ENCODE measurements at places on chromosomes 4 and X.

DNA sequence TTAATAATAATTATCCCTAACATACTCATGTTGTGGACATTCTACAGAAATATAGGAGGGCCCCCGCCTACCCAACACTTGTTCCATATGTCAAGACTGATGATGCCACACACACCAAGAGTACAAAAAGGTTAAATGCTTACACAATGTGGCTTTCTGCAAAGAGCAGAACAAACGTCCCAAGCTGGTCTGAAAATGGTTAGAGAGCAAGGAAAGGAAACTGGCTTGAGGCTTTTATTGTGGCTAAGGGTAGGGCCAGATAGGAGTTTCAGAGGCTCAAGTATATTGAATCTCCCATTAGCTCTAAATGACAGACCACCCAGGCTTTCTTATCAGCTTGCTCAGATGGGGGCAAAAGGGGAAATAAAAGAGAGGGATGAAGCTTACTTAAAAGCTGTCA lies 134.1 kb upstream of the C1QTNF7 start:
- no peak for DNase-seq

DNA sequence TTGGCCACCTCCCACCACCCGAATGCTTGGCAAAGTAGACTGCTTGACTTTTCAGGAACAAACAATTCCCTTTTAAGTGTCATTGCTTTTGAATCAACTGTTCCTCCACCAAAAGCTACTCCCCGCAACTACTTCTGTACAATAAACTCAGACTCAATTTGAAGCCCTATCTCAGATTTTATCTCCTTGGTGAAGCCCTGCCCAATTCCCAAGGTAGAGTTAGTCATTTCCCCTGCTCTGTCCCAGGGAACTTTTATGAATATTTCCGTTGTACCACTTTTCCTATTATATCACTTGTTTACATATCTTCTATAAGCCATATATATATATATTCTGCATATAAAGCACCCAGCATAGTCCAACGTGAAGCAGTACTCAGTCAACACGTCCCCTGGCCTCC lies 102.8 kb downstream of the C4orf51 start:
- peak; percentile 36 for DNase-seq

GRCh38 chr4:165450871-165451270 lies 72.1 kb downstream of the CPE start:
- DNase-seq, result no peak

GRCh38 chrX:93420525-93421082 lies 252.8 kb downstream of the NAP1L3 start:
- DNase-seq, result no peak

GRCh38 chr4:48681856-48682255 lies 98.2 kb downstream of the FRYL start:
- peak; percentile 25 for DNase-seq

- peak; percentile 77 for DNase-seq
These were observed 124.8 kb upstream of the SLIT2 start for GRCh38 chr4:20126906-20127305.

- DNase-seq, result peak; percentile 12
These were observed 64.2 kb downstream of the PACRGL start for GRCh38 chr4:20764366-20764992.

All from fibroblast of skin of back (primary cell).